ENCODE measurements at places on chromosomes 3 and 15. TPM values are rescaled to one million over a fixed set of nuclear protein-coding genes. Genes with fewer than 3 reads are reported as not detected.

Gene PGBD4
- 1.8 TPM for total RNA-seq

Gene GOLGA8J
- 0.16 TPM for total RNA-seq

Gene MFN1
- total RNA-seq: 64.5 TPM

Gene AQR
- 10.1 TPM for total RNA-seq

GRCh38 chr3:115943579-115943978 is 320.3 kb downstream of the GAP43 start:
- no peak for DNase-seq

DNA sequence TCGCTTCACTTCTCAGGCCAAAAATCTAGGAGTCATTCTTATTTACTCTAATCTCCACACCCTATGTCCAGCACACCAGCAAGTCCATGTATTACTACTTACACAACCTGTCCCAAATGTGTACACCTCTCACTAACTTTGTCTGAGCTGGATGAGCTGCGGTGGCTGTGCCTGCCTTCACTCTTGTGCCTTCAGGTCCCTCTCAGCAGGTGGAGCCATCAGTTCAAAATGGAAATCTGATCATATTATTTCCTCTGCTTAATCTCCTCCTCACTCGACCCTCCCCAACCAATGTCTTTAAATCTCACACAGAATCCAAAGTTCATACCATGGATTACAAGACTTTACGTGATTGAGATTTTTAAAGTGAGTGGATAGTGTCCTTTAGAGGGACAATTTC is 82.8 kb downstream of the SSR3 start:
- no peak for DNase-seq

- no peak for DNase-seq
Measured at GRCh38 chr3:12367346-12367745, 78.5 kb downstream of the PPARG start.

- no peak for DNase-seq
Measured at GRCh38 chr3:17045705-17046104, 160.9 kb downstream of the PLCL2 start.

GRCh38 chr15:41462084-41462795 is 31.4 kb upstream of the ITPKA start:
- DNase-seq: no peak

GRCh38 chr3:67783281-67784250 is 129.2 kb upstream of the SUCLG2 start:
- no peak for DNase-seq

DNA sequence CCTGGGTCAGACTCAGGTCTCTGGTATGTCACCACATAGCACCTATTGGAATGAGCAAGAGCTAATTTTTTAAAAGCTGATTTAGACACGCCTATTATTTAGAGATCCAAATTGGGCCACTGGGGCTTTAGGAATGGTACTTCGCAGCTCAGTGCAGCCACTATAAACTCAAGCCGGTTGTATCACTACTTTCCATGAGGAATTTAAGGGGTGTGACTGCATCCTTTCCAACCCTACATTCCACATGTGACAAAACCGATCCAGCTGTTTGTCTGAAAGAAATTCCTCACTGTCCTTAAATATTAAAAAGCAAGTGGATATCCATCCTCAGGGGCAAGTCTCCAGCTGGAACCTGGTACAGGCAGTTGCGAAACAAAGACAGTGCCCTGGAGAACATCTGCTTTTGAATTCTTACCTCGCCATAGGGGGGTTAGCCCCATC is 12.8 kb downstream of the VGLL3 start:
- DNase-seq: no peak

GRCh38 chr3:42486814-42487565 is 15.5 kb upstream of the VIPR1 start:
- DNase-seq: no peak

- DNase-seq: no peak
Measured at GRCh38 chr15:69653306-69653705, 200.7 kb downstream of the RPLP1 start.

GRCh38 chr3:70085613-70086012 is 86.1 kb downstream of the SAMMSON start:
- DNase-seq: no peak

- DNase-seq: no peak
Measured at GRCh38 chr3:196969134-196969659, 564 bp upstream of the PIGZ start.
